ENCODE measurements at places on chromosomes 5 and 9. TPM values are rescaled to one million over a fixed set of nuclear protein-coding genes. Genes with fewer than 3 reads are reported as not detected.

Gene ESM1
- 1.2 TPM for total RNA-seq

Gene MSMP
- total RNA-seq: not detected

Gene IER5L
- total RNA-seq: 3.8 TPM

Gene SLC6A18
- not detected for total RNA-seq

Gene PCSK5
- 5.6 TPM for total RNA-seq

Gene BRD3OS
- total RNA-seq: 5.7 TPM

Gene KDM4C
- total RNA-seq: 14.1 TPM

Gene TYRP1
- total RNA-seq: 74.1 TPM

Gene IL4
- not detected for total RNA-seq

Gene SHB
- 19.4 TPM for total RNA-seq

Gene LCN9
- total RNA-seq: not detected

Gene SLC36A3
- total RNA-seq: not detected

- DNase-seq: no peak
Measured at GRCh38 chr9:37369671-37370070, 52.8 kb upstream of the GRHPR start.

DNA sequence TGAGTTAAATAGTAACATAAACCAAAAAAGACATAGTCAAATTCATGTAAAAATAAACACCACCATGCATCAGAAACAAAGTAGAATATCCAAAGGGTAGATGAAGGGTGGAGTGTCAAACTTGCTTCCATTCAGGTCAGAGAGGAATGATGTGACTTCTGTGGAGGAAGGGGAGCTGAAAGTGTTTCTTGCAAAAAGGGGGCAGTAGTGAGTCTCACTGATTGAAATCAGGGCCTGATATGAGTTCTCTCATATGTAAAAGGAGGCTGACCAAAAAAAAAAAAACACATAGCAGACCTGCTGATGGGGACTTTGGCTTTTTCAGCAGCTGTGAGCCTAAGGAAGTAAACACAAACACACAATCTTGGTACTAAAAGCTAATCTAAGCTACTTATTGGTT is 38.8 kb upstream of the RGMB start:
- no peak for DNase-seq

- DNase-seq: no peak
Measured at GRCh38 chr9:88189371-88189770, 51.1 kb upstream of the SPATA31C2 start.

GRCh38 chr5:94577466-94578245 is 40.7 kb downstream of the KIAA0825 start:
- no peak for DNase-seq

DNA sequence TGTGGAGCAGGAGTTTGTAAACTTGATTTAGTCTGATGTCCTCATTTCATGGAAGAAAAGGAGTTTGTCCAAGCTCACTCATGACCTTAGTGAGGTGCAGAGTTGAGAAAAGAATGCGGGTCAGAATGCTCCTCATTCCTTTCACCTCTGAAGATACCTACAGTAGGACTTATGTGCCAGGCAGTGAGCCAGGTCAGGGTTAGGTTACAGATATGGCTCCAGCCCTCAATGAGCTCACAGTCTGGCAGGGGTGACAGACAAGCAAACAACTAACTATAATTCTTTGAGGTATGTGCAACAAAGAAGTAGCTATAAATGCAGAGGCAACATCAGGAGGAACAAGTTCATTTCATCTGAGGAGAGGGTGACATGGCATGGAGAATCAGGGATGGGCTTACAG is 102.5 kb downstream of the SPATA31D1 start:
- DNase-seq: peak; percentile 19

DNA sequence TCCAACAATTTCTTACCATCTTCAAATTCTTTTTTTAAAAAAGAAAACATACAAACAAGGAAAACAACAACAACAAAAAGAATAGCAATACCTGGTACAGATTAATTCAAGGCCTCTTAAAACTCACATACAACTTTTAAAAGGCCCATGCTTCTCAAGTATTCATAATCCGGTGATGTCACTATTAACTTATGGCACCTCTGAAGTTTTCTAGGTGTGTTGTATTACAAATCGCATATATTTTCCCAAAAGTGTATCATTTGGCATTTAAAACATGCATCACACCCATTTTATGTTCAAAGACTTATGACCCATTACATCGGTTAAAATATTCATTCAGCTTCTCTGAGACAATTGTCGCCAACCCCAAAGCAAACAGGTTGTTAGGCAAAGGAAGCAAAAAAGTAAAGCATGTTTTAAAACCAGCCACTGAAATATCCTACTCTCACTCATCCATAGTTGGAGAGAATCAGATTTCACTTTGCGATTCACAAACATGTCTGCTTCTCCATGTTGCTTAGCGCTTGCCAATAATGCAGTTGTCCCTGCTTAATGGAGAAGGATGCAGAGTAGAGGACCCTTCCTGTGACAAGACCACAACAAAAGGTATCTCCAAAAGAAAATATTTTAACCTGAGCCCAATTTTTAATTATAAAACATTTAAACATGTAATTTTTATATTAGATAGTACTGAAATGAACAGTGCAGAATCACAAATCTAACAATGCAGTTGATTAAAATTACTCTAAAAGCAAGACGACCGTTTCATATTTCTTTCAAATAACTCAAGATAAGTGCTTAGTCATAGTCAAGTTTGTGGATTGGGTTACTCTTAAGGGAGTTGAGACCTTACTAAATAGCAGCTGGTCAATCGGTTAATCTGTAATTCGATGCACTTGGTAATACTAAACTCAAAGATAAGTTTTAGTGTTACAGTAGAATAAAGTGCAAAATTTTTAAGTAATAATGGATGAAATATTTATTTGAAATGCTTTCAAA is 1.6 kb downstream of the SKP1 start:
- no peak for DNase-seq

DNA sequence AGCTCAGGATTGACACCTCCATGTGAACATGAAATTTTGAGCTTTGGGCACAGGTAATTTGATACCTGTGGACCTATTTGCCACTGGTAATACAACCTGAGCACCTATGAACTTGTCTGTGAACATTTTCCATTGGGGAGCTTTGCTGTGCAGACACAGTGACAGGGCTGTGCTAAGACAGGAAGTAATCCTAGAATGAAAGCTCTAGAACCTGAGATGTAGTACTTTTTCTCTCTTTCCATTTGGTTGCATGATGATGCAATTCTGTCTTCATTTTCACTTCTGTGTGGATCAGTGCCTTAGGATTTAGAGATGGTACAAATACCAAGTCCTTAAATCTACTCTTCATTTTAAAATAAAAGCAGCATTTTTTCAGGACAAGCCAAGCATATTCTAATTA is 216.9 kb downstream of the NR3C1 start:
- no peak for DNase-seq

- DNase-seq: no peak
Measured at GRCh38 chr5:124889850-124890249, 143.4 kb upstream of the ZNF608 start.

- DNase-seq: peak; percentile 13
Measured at GRCh38 chr9:129400001-129400970, 220.6 kb downstream of the C9orf50 start.

- no peak for DNase-seq
Measured at GRCh38 chr5:96431376-96432187, 1.5 kb downstream of the PCSK1 start.

DNA sequence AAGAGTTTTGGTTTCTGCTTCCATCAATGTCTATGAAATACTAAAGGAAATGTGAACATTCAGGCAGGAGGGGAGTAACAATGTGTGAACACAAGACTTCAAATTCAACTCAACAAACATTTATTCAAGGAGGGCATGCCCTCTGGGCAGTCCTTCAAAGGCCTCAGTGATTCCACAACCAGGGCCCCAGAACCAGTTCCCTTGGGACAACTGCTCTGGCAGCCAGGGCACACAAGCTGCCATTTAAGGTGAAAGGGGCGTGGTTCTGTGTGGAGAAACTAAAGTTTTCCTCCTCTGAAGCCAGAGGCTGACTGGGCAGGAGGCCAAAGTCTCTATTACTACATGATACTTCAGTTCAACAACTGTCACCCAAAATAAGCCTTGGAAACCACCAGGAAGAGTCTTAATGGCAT is 3.2 kb downstream of the RBM18 start:
- peak; percentile 35 for DNase-seq

DNA sequence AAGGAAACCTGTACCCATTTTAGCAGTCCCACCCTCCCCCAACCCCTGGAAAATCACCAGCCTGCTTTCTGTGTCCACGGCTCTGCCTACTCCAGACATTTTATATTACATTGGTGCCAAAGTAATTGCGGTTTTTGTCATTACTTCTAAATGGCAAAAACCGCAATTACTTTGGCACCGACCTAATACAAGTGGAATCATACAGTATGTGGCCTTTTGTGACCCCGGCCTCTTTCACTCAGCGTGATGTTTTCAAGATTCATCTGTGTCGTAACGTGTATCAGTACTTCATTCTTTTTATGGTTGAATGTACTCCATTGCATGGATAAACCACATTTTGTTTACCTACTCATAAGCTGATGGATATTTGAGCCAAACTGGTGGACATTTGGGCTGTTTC is 9.7 kb upstream of the ORM1 start:
- no peak for DNase-seq

GRCh38 chr9:109316207-109316640 is 4.6 kb downstream of the EPB41L4B start:
- peak; percentile 75 for DNase-seq

GRCh38 chr9:79824265-79824664 is 252.5 kb downstream of the TLE4 start:
- DNase-seq: no peak

DNA sequence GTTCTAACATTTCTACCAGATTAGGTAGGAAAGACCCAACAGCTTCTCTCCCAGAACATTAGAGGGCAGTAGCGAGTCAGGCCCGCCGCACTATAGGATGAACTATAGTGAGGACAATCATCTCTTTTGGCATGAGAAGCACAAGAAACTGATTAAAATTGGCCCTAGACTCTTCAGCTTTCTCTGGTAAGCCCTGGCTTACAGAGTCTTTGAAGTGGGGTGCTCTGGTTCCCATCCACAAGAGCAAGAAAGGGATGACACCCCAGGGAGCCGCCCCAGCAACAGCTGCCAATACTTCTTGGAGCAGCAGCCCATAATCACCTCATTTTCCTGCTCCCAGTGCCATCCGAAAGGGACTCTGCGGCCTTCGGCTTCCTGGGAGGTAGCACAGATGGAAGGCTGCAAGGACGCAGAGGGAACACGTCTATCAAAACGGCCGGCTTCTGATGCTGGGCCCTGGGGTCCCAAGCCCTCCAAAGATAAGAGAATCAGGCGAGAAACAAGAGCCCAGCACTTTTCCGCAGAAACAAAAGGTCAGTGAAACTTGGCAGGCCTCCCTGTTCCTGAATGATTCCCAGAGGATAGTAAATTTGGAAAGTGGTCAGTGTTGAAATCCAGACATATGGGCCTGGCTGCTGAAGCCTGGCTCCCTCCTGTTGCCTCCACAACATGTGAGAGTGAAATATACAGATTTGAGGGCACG is 69.3 kb downstream of the HSD17B3 start:
- DNase-seq: peak; percentile 68

GRCh38 chr9:124869466-124869985 is 7.6 kb downstream of the ARPC5L start:
- DNase-seq: no peak

DNA sequence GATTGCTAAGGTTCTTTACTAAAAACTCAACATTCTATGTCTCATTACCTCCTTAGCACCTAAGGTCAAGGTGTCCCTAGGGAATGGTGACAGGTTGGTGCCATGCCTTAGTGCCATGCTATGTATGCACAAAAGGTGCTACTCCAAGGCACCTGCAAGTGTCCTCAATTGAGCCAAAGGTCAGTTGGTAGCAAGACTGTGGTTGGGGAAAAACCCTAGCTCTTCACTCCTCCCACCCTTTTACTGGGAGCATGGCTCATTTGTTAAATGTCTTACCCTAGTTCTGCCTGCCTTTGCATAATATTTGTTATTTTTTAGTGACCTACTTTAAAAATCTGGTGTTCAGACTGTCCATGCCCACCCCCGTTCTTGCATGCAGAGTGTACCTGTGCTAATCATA is 17.0 kb downstream of the ACO1 start:
- DNase-seq: no peak

DNA sequence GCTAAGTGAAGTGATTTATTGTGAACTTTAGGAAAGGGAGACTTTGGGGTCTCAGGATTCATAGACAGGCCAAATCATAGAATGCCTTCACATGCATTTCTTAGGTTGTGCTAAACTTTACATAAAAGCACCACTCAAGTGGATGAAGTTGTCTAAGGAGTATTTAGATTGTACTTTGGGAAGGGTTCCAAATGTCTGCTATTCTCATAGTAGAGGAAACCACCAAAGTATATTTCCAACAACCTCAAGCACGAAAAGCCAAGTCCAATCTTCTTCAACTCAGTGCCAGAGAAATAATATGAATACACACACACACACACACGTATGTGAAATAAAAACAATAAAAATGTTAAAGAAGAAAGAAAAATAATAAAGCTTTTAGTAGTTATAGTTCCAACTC is 41.8 kb downstream of the ENC1 start:
- DNase-seq: no peak

DNA sequence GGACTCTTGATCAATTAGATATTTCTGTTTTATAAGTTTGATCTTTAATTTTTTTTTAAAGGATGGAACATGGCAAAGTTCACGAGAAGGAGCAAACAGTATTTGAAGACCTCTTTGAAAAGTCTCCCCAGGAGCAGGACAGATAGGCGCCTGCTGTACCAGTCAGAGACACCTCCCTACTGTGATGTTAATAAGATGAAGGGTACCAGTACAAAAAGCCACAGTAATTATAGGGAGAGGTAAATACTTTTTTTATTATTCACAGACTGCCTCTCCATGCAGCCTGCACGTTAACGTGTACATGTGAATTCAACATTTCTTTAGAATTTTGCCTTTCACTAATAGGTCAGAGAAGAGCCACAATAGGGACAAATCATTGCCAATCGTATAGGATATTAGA is 146.5 kb upstream of the CDH6 start:
- DNase-seq: no peak

DNA sequence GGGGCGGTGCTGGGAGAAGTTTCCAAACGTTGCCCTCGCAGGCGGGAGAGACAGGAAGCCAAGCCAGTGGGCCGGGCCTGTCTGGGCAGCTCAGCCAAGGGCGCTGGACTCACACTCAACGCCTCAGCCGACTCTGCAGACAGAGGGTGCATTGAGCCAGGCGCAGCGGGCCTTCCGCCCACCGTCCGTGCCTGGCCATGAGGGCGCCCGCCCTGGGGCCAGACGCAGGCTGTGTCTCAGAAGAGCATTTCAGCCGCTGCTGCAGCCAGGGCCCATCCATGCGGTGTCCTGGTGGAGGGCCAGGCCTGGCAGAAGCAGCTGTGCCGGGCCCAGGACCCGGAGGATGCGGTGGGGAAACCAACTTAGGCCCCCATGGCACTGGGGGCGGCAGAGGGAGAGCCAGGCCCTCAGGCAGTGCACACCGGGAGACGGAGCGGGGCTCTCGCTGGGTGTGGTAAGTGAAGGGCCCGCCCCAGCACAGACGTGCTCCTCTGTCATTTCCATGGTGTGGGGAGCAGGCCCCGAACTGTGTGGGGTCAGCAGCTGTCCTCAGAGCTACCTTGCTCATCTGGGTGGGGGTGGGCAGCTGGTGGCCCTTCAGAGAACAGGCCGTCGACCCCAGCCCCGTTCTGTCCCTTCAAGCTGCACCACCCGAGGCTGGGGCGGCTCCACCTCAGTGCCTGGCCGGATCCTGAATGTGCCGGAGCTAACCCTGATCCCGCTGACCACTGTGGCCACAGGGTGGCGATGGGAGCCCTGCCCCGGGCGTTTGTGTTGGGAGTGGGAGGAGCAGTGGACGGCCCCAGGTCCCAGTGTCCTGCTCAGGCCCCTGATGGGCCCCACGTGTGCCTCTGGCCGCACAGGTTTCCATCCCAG is 18.0 kb downstream of the DNLZ start:
- DNase-seq: peak; percentile 77

- DNase-seq: no peak
Measured at GRCh38 chr5:144219869-144220268, 49.2 kb downstream of the KCTD16 start.

GRCh38 chr9:104836235-104836634 is 72.3 kb downstream of the NIPSNAP3B start:
- no peak for DNase-seq

All from left ventricle myocardium inferior (tissue), 1 donor.